ENCODE measurements at places on chromosomes 1 and 21.

DNA sequence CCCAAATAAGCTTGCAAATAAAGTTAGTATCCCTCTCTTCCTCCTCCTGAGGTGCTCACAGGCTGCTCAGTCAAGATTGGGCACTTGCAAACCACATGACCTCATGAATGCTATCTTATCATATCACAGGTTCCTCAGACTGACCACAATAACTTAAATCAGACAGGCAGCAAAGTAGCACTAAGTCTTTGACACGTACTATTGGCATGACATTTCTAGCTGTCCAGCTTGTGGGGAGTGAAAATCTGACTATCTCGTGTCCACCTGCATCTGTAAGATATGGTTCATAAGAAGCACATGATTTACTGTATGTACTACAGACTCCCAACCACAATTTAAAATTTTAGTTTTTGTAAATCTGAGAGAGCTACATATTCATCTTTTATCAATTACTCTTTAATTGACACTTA lies 58.0 kb upstream of the GFI1 start:
- no peak for DNase-seq

- DNase-seq = no peak
Observed at GRCh38 chr1:241701483-241702295, 49.6 kb downstream of the WDR64 start.

GRCh38 chr1:29332204-29332603 lies 95.9 kb downstream of the PTPRU start:
- DNase-seq = peak; percentile 32

- DNase-seq = no peak
Observed at GRCh38 chr1:76444773-76445172, 370.2 kb downstream of the ST6GALNAC3 start.

GRCh38 chr1:200846398-200846797 lies 26.4 kb upstream of the GPR25 start:
- no peak for DNase-seq

GRCh38 chr1:1282998-1283397 lies 2.8 kb downstream of the SCNN1D start:
- DNase-seq = no peak

DNA sequence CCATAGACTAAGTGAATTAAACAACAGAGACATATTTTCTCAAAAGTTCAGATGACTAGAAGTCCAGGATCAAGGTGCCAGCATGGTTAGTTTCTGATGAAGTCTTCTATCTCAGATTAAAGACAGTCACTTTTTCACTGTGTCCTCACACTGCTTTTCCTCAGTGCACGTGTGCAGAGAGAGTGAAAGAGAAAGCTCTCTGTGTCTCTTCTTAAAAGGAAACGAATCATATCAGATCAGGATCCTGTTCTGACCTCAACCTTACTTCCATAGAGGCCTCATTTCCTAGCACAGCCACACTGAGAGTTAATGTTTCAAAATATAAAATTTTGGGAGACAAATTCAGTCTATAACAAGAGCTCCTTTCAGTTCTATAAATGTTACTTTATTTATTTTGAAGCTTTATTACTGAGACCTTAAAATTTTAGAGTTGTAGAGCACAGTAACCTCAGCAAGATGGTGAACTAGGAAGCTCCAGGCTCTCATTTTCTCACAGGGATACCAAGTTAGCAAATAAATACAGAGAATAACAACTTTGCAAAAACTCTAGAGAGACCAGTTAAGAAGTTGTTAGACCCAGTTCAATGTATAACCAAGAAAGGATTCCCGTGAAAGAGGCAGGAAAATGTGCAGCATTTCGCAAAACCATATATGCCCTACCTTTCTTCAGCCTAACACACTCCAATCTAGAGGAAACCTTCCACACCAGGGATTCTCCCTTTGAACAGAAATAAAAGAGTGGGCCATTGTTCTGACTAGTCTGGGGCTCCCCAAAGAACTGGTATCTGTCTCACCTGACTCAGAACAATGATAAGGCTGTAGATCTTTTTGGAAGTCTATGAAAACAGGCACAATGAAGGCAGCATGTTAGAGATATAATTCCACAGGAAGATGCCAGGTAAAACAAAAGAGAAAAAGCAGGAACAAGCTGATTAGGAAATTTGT lies 372.2 kb downstream of the MRPL39 start:
- no peak for DNase-seq

DNA sequence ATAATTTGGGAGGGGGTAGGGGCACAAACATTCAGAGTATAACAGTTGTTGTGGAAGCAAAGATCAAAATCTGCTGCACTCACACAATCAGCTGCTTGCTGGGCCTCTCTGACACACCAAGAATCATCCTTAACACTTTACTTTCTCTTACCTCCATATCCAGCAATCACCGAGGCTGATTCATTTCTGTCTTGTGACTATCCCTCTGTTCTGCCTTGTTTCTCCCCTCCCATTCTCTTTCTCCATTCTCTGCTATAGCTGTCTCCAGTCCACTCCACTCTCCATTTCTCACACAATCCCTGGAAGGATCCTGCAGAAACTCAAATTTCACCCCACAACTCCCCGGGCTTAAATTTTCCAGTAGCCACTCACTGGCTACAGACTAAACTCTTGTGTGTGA lies 91.8 kb upstream of the NGF start:
- no peak for DNase-seq

DNA sequence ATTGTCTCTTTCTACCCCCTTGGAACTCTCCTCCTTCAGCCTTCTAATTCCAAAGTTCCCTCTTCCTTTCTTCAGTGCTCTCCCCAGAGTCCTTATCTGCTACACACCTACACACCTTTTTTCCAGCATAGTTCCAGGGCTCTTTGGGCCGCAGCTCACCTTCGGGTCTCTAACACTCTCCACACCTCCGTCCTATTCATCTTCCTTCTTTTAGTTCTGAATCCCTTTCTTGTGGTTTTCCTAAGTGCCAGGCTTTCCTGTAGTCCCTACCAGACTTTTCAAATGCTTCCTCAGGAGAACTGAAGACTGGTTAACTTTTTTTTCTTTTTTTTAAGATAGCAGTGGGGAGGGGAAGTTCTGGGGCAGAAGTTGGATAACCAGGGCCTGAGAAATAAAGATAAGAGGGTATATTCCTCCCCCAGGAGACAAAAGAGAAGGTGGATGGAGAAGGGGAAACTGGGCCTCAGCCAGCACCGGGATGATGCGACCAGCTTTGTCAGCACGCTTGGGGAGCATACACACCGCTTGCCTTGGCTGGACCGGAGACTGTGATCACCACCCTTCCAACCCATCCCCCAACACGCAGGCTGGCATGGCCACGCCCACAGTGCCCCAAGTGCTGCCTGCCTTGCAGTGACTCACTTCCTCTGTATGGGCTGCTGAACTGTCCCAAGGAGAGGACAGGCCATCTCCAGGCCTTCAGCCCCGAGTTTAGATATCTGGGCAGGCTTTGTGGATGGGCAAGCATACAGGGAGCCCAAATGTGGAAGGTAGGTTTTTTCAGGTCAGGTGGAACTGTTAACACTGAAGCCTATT lies 2.5 kb upstream of the CERS2 start:
- DNase-seq = no peak

DNA sequence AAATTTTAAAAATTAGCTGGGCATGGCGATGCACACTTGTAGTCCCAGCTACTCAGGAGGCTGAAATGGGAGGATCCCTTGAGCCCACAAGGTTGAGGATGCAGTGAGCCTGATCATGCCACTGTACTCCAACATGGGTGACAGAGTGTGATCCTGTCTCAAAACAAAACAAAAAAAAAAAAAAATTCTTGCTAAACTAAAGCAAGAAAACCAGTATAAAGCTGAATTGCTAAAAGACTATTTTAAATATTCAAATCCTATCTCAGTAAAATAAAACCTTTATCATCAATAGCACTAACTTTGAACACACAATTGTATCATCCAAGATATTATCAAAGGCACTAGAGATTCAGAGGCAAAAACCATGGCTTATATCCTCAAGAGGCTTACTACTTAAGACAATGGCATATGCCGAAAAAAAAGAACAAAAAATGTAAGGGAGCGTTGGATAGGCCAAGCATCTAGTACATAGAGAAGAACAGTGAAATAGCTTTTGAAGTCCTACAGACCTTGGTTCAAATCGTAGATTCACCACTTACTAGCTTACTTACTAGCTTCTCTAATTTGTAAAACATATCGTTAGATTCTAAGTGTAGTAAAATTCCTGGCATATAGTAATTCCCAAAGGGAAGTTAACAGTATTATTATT lies 3.6 kb downstream of the EPS15 start:
- DNase-seq = no peak

GRCh38 chr1:90922202-90922601 lies 99.6 kb downstream of the ZNF644 start:
- DNase-seq = no peak

GRCh38 chr1:200107004-200107470 lies 79.5 kb downstream of the NR5A2 start:
- DNase-seq = no peak

GRCh38 chr1:218259800-218260199 lies 25.3 kb upstream of the RRP15 start:
- DNase-seq = no peak

DNA sequence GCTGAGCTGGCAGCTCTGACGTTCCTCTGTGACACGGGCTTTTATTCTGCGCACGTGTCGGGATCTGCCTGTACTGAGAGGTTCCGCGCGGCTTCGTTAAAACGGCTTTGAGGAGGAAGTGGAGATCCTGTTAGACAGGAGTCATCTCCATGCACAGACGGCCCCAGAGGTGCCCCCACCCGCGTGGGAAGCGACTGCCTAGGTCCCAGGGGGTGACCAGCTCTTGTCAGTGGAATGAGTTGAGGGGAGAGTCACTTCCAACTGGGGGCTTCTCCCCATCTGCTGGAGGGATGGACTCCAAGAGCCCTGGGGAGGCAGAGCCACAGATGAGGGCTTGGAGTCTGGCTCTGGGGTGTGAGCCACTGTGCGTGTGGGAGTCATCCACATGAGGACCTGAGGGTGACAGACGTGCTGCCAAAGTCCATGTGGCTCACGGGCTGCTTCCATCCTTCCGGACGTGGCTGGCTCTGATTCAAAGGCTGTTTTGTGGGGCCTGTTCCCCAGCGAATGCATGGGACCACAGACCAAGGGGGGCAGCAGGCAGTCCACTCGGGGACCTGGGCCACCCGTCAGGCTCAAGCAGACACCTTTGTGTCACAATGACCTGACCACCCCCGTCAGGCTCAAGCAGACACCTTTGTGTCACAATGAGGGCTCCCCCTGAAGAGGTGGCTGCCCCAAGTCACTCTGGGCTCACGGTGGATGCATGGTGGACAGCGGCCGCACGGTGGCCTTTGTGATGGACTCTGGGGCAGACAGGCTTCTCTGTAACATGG lies 26.8 kb downstream of the PTTG1IP start:
- no peak for DNase-seq

GRCh38 chr1:61270761-61271411 lies 188.5 kb downstream of the NFIA start:
- DNase-seq = no peak

GRCh38 chr1:164602101-164602422 lies 43.1 kb downstream of the PBX1 start:
- no peak for DNase-seq

- no peak for DNase-seq
Observed at GRCh38 chr1:12573015-12573825, 44.8 kb downstream of the DHRS3 start.

Measured in NCI-H1930 (cell line).